ENCODE measurements at places on chromosomes 1 and 21.

- no peak for DNase-seq
These were observed 38.8 kb downstream of the CASQ2 start for GRCh38 chr1:115729756-115730155.

GRCh38 chr1:1351511-1352427 is 2.6 kb upstream of the DVL1 start:
- DNase-seq: no peak

DNA sequence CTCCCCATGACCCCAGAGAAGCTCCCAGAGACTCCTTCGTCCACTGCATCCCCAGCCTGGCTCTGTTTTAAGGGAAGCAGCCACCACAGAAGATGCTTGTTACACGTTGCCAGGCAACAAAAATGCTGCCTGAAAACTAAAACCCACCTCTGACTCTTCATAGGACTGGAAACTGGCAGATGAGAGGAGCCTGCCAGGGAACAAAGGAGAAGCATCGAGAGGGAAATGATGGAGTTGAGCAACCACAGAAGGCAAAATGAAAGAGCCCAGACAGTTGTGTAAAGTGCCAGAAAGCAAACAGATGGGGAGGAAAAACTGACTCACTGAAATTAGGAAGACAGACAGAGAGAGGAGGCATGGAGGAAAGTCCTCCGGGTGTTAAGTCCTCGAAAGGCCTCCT is 118.4 kb downstream of the KCNN3 start:
- no peak for DNase-seq

- DNase-seq: no peak
These were observed 98.1 kb upstream of the ADGRL4 start for GRCh38 chr1:79104617-79105016.

GRCh38 chr21:41403966-41404365 is 22.1 kb upstream of the MX1 start:
- DNase-seq: no peak

Data from activated CD4-positive, alpha-beta T cell treated with anti-CD3 and anti-CD28 coated beads, Interleukin-2, amount 50 U/mL, for 1 hour (primary cell).